ENCODE measurements at places on chromosomes 7 and 10.

DNA sequence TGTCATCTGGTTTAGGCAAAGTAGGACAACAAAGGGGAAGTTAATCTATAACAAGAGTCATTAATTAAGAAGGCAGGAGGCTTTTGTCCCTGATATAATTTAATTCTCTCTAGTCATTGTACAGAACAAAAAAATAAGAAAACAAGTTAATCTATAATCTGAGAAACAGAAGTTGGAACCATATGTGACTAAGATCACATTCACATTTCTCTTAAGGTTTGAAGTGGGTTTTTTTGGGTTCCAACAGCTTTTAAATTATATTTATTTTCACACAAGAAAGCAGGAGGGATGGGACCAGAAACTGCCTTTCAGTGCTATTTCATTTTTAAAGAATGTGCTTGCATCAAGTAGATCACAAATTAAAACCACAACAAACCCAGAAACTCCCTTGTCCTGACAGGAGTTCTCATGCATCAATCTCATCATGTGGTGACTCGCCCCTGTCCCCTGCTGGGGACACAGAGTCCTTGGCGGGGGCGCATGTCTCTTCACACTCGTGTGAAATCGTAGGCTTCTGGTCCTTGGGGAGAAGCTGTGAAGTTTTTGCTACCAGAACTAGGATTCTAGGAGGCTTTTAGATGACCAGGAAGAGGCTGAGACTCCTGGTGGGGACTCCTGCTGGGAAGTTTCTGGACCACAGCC, 10.1 kb upstream of the OPN4 start:
- DNase-seq: no peak

DNA sequence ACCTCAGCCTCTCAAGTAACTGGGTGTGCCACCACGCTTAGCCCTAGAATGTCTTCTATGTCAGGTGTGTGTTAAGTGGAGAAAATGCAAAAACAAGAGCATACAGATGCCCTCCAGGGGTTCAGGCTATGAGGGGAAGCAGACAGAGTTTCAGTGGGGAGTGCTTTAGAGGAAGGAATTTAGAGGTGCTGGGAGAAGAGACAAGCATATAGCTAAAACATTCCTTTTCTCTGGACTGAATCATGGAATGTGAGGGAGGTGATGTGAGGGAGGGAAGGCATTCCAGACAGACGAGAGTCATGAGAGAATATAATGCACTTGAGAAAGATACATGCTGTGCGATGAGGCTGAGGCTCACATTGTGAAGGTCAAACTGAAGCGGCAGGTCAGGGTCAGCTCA, 6.6 kb upstream of the ZNF786 start:
- DNase-seq: no peak

- no peak for DNase-seq
Measured at GRCh38 chr7:128402356-128402755, 7.4 kb downstream of the IMPDH1 start.

- DNase-seq: no peak
Measured at GRCh38 chr10:44759122-44759521, 152.0 kb upstream of the TMEM72 start.

DNA sequence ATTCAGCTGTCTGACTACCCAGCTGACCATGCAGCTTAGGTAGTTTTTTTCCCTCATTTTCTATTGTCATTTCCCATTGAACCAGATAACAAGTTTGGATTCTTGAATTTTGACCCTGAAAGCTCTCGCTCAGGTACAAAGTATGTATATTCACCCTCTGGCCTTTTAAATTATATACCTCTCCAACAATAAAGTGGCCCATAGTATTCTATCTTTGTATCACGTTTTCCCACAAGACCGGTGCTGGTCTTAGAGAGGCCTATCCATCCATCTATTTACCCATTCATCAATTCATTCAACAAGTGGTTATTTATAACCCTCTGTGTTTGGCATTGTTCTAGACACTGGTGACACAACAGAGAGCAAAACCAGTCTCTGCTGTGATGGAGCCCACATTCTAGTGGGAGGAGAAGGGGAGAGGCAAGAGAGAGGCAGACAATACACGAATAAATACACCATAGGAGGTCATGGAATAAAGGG, 35.2 kb upstream of the NPSR1 start:
- DNase-seq: no peak

DNA sequence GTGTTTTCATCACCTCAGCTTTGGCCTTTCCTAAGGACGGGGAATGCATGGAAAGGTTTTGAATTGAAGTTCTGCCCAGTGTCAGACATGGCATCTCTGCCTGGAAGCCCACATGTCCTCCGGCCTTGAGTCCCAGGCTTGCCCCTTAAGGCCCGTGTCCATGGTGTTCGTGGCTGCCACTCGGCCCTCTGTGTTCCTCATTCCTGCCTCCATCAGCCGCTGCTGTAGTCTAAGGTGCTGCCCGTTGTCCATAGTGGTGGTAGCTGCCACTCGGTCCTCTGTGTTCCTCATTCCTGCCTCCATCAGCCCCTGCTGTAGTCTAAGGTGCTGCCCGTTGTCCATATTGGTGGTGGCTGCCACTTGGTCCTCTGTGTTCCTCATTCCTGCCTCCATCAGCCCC, 180.7 kb upstream of the SHH start:
- DNase-seq: no peak

- no peak for DNase-seq
Measured at GRCh38 chr10:110672580-110672919, 28.4 kb downstream of the RBM20 start.

GRCh38 chr10:112229096-112229495, 45.5 kb upstream of the GPAM start:
- no peak for DNase-seq

- DNase-seq: no peak
Measured at GRCh38 chr10:1153805-1154351, 97.7 kb downstream of the WDR37 start.

- no peak for DNase-seq
Measured at GRCh38 chr7:96836456-96836855, 126.8 kb upstream of the SEM1 start.

GRCh38 chr10:46226232-46226631, 60.6 kb upstream of the ANTXRL start:
- no peak for DNase-seq

GRCh38 chr7:98879979-98880315, 1.6 kb downstream of the TRRAP start:
- DNase-seq: no peak

- no peak for DNase-seq
Measured at GRCh38 chr10:114042895-114043531, 653 bp upstream of the ADRB1 start.

- DNase-seq: no peak
Measured at GRCh38 chr10:19825700-19826099, 9.5 kb downstream of the PLXDC2 start.

GRCh38 chr10:33398796-33399195, 64.3 kb upstream of the NRP1 start:
- DNase-seq: no peak

GRCh38 chr10:4038000-4038399, 253.0 kb upstream of the KLF6 start:
- no peak for DNase-seq

DNA sequence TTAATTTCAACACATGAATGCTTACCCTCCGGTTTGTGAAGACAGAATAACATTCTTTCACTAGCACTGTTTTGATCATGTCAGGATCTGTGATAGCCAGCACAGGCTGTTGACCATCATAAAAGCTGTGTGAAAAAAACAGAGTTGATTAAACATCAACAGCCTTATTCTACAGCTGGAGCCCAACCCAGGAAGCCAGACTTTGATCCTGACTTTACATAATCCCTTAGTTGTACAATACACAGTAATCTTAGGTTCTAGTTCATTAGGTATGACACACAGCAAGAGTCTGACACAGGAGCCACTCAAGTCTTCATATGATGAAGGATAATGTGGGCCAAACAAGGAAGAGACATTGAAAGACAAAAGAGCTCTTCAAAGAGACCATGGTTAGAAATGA, 11.4 kb downstream of the CYP3A4 start:
- DNase-seq: no peak

- DNase-seq: no peak
Measured at GRCh38 chr10:17548770-17549169, 68.4 kb downstream of the HACD1 start.

- no peak for DNase-seq
Measured at GRCh38 chr10:99920901-99921300, 88.8 kb downstream of the DNMBP start.

DNA sequence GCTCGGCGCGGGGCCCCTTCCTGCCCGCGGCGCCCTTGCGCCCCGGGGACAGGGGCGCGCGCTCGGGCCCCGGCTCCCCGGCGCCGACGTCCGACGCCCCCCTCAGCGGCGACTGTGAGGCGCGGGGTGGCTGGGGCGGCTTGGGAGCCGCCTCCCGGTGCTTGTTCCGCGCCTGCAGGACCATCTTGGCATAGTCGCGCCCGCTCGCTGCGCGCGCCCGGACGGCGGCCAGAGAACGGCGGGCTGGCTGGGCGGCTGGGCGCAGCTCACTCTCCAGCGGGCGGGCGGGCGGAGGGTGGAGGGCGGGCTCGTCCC, at the start of gene DPY19L1:
Gene DPY19L1 (minus strand): TSS at position 275 of the 315 bp plus-strand sequence. CDS start 91 bp downstream, at position 184.
- DNase-seq: no peak

DNA sequence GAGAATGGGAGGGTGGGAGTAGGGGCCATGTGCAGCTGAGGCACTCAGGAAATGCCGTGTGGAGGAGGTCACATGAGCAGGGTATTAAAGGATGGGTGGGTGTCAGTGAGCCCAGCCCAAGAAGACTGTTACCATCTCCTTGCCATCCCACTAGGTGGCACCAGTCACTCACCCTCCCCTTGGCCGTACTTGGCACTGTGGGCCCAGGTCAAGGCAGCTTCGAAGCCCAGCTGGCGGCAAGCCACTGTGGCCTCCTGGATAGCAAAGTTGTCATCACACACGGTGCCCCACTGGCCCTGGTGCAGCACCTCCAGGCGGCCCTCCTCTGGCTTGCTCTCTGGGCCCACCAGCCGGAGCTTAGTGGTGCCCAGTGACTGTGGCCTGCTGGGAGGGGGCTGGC, 5.4 kb downstream of the LOXL4 start:
- DNase-seq: no peak

- peak; percentile 94 for DNase-seq
Measured at GRCh38 chr10:124647421-124648130, 96.6 kb downstream of the FAM53B start.

DNA sequence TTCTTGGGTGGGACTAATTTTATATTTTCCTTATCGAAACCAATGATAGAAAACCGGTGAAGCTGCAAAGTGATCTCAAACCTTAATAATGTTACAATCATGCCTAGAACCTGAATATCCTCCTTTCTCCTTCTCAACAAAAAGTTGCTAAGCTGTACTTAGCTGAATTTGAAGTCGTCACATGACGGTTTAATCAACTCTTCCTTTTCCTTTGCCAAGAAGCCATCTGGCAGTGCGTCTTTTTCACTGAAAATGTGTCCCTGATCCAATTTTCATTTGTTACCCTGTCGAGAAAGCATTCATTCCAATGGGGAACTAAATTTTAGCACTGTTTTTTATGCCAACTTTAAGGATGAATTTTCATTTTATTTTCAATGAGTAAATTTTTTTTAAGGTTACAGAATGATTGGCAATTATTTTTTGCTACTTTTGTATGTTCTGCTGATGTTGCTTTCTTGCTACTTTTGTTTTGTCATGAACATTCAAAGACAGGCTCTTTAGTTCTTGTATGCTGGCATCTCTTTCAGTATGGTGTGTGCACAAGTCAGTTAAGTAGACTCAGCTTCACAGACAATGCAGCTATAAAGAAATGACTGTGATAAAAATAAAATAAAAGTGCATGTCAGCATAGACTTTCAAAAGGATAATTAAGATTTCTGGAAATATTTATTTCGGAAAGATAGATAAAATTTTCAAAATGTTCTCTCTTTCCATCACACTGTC, 980.0 kb downstream of the DNAJB9 start:
- no peak for DNase-seq

DNA sequence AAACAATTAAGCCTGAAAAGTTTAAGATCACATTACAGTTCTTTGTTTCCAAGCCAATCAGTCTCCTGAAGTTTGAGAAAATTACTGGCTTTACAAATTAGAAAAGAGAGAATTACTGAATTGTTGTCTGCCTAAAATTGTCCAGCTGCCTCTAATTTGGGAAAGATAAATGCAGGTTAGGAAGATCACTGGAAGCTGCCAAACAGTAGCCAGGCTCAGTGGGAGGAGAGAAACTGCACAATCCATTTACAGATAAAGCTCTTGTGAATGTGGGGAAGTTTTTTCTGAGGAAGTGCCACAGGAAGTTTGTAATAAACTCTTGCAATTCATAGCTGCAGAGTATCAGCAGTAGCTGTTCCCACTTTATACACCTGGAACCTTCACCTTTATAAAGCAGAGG, 100.7 kb downstream of the IQUB start:
- DNase-seq: no peak

- no peak for DNase-seq
Measured at GRCh38 chr7:65475734-65476319, 102.2 kb downstream of the ZNF92 start.

DNA sequence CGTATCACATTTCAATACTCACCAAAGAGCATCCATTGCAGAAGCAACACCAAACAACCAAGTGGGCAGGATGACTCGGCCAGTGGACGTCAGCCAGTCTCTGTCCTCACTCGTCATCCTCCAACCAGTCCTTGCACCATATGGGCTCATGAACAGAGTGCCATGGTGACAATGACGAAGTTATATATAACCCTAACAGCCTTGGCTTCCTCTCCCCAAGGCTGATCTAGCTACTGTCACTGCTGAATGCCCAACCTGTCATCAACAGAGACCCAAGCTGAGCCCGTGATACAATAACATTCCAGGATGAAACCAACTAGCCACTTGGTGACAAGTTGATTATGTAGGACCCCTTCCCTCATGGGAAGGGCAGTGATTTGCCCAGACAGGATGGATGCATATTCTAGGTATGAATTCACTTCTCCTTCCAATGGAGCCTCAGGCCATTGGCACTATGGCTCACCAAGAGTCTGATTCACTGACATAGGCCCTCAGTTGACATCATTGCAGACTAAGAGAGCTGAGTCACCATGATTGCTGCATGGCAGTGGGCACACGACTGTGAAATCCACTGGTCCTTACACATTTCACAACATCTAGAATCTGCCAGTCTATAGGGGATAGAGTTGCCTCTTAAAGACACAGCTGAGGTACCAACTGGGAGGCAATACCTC, 26.3 kb upstream of the PPIF start:
- DNase-seq: peak; percentile 42

DNA sequence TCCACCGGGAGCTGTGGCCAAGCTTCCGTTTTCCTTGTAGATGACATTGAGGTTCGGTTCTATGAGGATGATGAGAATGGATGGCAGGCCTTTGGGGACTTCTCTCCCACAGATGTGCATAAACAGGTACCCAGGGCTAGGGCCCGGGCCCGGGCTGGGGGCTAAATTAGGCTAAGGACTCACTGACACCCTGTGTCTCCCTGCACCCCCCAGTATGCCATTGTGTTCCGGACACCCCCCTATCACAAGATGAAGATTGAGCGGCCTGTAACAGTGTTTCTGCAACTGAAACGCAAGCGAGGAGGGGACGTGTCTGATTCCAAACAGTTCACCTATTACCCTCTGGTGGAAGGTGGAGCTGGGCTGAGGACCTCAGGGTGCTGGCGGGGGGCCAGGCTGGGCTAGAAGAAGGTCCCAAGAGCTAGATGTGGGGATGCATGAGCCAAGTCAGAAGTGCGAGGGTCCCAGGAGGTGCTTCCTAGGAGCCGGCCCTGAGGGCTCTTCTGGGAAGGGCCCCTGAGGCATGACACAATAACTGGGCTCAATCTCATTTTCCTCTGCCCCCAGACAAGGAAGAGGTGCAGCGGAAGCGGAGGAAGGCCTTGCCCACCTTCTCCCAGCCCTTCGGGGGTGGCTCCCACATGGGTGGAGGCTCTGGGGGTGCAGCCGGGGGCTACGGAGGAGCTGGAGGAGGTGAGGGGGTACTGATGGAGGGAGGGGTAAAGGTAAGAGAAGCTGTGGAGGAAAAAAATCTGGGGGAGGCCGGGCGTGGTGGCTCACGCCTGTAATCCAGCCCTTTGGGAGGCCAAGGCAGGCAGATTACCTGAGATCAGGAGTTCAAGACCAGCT, 2.9 kb downstream of the NFKB2 start:
- no peak for DNase-seq
